ENCODE measurements at places on chromosomes 12 and 14.
A peak's percentile ranks its signal among the peaks of the same experiment; 100 is the strongest.

DNA sequence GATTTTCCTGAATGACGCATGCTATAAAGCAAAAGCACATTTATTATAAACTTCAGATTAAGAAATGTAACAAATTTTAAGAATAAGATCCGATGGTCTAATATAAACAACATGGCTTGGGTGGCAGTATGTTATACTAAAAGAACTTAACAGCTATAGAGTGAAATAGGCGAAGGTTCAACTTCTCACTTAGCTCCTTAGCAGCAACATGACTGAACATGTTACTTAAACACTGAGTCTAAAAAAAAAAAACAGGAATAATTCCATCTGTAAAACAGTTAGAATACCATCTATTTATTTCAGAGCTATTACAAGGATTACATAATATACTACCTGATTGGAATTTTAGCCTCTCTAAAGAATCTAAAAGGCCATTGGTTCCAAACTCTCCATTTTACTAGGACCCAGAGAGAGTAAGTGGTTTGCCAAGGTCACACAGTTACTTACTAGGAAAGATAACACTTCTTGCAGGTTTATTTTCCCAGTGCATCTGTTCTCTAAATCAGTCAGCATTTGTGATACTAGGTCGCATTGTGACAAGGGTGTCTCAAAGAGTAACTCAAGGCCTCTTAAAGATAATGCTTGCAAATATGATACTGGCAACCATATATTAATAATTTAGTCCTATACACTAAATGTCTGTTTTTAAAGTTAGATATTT is 14.8 kb downstream of the OSBPL8 start:
- DNase-seq, result no peak

- DNase-seq, result no peak
Measured at GRCh38 chr12:79183003-79183402, 318.4 kb downstream of the SYT1 start.

- DNase-seq, result no peak
Measured at GRCh38 chr14:28776482-28777266, 10.1 kb downstream of the FOXG1 start.

GRCh38 chr12:81417056-81417455 is 339.2 kb downstream of the ACSS3 start:
- peak; percentile 86 for DNase-seq

- no peak for DNase-seq
Measured at GRCh38 chr12:42660968-42661937, 71.7 kb upstream of the PRICKLE1 start.

DNA sequence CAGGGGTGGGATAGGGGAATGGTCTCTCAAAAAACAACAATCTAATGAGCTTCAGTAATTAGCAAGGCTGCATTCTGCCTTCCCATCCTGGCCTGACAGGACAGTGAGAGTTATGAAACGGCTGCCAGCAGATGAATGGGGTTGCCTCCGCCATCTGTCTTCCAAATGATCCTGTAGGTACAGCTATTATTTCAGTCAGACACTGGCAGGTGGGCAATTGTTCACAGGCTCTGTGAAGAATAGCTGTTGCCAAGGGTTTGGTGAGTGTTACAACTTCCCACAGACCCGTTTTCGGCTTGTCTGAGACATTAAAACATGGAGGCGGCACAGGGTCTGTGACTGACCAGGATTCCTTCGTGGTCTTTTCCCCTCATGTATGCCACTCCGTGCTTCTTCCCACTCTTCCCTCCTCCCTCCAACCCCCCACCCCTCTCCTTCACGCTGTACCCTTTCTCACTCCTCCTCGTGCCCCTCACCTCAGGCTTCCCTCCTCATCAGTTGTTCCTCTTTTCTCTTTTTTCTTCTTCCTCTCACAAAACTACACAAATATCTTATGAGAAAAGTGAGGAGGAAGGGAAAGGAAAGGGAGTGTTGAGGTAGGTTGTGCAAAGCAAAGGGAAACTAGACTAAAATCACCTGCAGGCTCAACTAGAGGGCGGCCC is 160.8 kb upstream of the GZMB start:
- peak; percentile 61 for DNase-seq

DNA sequence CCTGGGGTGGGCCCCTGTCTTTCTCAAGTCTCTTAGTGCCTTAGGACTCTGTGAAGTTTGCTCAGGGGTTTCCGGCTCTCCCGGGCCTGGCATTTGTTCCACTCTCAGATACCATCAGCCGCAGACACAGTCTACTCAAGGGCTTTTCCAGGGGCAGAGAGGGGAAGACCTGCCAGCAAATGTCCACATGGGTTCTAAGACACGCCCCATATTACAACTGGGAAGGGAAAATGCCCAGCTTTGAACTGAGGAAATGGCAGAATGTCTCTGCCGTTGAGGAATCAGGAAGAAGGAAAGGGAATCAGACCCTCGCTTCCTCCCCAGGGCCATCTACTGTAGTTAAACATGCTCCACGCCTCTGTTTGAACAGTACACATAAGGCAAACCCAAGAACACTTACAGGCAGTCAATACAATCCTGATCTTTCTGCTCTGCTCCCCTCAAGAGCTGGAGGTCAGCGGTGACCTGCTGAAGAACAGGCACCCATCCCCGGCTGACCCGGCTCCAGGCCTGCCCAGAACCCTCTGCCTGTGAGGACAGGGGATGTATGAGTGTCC is 7.9 kb downstream of the CCDC85C start:
- DNase-seq, result no peak

DNA sequence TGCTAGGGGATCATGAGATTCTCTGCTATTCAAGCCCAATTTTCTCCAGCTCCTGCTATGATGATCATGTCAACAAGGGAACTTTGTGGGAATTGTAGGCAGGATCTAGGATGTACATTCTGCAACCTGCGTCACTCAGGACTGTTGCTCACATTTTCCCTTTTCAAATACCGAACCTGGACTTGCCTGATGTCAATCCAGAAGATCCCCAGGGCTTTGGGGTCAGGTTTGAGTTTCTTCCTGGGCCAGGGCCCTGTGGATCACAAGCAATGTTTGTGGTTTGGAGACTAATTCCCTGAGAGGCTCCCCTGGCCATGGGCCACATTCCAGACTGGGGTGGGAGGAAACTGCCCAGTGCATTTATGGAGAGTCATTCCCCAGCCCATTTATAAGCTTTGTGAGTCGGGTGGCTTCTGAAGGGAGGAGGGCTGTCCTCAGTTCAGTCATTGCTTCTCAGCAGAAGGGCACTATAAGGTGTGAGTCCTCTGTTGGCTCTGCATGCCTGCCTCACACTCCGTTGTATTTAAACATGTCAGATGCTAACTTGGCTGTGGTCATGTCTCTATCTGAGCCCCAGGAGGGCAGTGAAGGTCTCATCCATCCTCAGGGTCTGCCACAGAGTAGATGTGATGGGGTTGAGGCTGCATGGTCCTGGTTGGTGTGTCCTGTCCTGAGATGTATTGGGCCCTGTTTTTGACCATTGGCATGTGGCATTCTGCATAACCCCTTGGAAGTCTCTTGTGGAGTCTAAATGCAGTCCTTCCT is 6.5 kb downstream of the KRT86 start:
- DNase-seq, result no peak

- no peak for DNase-seq
Measured at GRCh38 chr12:105365231-105365630, 34.7 kb downstream of the C12orf75 start.

GRCh38 chr12:43973993-43974392 is 138.1 kb downstream of the TMEM117 start:
- no peak for DNase-seq

GRCh38 chr12:117468016-117468415 is 106.6 kb upstream of the NOS1 start:
- no peak for DNase-seq

DNA sequence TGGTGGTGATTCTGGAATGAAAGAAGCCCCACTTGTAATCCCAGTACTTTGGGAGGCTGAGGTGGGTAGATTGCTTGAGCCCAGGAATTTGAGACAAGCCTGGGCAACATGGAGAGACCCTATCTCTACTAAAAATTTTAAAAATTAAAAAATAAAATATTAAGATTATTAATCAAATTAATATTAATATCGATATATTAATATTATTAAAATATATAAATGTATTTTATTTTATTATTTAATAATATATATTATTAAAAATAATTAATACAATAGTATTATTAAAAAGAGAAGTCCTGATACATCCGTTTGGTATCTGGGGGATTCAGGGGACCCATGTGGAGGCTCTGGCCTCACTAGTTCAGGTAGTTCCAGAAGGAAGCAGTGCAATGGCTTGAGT is 68.7 kb downstream of the FOXN4 start:
- no peak for DNase-seq

DNA sequence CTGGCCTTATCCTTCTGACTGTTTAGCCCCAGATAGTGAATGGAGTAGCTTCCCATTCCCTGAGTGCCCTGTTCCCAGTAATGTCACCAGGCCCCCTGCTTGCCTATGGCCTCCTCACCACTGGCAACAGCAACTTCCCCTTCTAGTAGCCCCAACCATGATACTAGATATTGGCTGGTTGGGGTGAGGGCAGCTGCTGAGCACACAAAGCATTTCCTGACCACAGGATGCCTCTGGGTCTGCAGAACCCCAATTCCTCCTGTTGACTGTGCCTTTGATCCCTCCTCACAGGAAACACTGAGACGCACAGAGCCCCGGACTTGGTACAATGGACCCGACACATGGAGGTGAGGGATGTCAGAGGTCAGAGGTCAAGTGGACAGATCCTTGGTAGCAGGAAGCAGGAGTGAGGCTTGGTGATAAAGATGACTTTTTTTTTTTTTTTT is 597 bp downstream of the SOAT2 start:
- no peak for DNase-seq

GRCh38 chr14:45084946-45085346 is 1.0 kb downstream of the PRPF39 start:
- DNase-seq, result no peak

DNA sequence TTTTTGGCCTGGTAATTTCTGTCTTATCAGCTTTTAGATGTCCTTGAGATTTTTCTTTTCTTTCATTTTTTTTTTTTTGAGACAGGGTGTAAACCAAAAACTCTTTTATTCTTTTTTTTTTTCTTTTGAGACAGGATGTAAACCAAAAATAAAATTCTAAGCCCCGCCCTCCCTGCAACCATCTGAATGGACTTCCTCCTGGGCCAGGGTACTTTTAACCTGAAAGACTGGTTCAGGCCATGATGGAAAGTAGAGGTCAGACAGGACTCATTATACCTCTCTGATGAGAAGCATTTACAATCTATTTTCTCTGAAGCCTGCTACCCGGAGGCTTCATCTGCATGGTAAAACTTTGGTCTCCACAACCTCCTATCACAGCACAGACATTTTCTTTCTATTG is 33.5 kb upstream of the TCL1B start:
- no peak for DNase-seq

Data from NCI-H2081 (cell line).